ENCODE measurements at places on chromosomes 2 and 18.

- no peak for DNase-seq
Observed at GRCh38 chr2:96256611-96257113, 9.1 kb downstream of the TMEM127 start.

- DNase-seq: no peak
Observed at GRCh38 chr2:154240921-154241379, 369.2 kb downstream of the GALNT13 start.

- DNase-seq: no peak
Observed at GRCh38 chr2:128786741-128787478, 468.2 kb upstream of the HS6ST1 start.

GRCh38 chr2:161033059-161033660 is 127.1 kb upstream of the TANK start:
- DNase-seq: no peak
